T47D (cell line): ENCODE measurements at places on chromosomes 1 and 21.
A peak's percentile ranks its signal among the peaks of the same experiment; 100 is the strongest.

- DNase-seq, result peak; percentile 30
Observed at GRCh38 chr1:200638073-200638472, 17.5 kb upstream of the KIF14 start.

DNA sequence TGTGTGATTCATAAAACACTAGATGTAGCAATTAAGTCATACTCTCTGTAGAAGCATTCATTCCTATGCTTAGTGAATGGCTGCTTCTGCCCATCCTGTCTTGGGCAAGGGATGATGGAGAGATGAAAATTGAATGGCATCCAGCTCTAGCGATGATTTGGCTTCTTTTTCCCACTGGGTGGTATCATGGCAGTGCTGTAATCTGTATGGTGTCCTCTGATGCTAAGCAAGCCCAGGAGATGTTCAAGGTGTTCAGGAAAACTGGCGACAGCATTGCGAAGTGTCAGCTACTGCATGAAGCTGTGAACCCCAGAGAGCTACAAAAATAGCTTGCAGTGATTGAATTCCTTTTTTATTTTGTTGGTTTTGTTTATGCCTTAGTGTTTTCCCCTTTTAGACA lies 48.9 kb upstream of the LEPR start:
- no peak for DNase-seq

- DNase-seq, result no peak
Observed at GRCh38 chr1:7623842-7624241, 147.3 kb upstream of the VAMP3 start.

DNA sequence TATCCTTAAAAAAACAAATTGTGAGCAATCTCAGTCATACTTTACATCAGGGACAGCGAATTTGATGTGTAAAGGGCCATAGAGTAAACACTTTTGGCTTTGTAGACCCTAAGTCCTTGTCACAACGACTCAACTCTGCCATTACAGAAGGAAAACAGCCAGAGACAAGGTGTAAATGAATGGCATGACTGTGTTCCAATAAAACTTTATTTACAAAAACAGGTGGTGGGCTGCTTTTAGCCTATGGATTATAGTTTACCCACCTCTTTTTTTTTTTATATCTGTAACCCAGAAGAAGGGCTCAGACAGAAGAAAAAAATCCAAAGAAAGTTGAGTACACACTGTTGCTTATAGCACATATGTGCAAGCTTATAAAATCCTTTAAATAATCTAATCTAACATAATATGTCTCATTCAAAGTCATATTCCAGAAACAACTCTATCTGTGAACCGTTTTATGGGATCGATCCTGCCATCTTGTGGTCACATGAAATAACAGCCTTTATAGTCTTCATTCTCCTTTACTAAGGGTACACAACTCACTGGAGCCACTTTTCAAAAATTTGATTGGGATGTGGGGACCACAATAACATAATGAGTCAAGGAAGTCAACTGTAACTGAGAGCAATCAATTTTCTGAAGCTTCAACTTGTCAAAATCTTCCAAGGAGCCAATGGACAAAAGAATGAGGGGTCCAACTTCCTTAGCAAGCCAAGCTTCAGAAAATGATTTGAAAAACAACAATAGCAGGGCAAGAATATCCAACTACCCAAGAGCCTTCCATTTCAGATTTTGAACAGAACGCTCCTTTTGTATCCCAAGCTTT lies 142.2 kb upstream of the KRTAP19-8 start:
- peak; percentile 67 for DNase-seq
